ENCODE measurements at places on chromosomes 5 and 9.
A peak's percentile ranks its signal among the peaks of the same experiment; 100 is the strongest.

DNA sequence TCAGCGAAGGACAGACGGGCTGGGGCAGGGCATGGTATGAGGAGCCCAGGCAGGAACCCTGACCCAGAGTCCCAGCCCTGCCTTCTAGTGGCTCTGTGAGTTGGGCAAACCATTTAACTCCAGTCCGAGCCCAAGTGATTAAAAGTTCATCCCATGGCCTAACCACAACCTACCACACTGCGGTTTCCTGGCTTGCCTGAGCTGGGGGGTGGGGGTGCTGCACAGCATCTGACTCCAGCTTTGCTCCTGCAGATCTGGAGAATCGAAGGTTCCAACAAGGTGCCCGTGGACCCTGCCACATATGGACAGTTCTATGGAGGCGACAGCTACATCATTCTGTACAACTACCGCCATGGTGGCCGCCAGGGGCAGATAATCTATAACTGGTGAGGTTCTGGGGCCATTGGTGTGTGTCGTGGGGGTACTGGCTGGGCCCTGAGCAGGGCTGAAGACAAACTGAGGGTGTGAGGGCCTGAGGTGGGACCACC, 49.0 kb downstream of the STOM start:
- no peak for DNase-seq

DNA sequence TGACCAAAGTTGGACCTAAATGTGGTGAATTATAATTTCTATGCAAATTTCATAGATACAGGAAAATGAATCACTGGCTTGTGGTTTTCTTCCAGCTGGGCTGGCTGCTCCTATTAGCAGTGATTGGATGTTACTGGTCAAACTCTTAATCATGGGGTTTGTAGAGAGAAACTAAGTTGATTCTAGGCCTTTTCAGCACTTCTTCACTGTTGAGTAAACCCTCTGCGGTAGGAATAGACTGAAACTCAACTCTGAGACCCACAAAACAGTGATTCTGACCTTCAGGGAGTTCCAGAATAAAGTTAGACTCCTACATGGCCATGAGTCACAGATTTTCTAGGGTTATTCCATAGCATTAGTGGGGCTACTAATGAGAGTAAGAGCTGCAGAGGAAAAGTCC, 47.9 kb upstream of the FKTN start:
- DNase-seq = peak; percentile 80

- no peak for DNase-seq
Observed at GRCh38 chr9:107918749-107919148, 429.2 kb upstream of the KLF4 start.

GRCh38 chr9:135879619-135880018, 27.7 kb downstream of the CAMSAP1 start:
- DNase-seq = no peak

DNA sequence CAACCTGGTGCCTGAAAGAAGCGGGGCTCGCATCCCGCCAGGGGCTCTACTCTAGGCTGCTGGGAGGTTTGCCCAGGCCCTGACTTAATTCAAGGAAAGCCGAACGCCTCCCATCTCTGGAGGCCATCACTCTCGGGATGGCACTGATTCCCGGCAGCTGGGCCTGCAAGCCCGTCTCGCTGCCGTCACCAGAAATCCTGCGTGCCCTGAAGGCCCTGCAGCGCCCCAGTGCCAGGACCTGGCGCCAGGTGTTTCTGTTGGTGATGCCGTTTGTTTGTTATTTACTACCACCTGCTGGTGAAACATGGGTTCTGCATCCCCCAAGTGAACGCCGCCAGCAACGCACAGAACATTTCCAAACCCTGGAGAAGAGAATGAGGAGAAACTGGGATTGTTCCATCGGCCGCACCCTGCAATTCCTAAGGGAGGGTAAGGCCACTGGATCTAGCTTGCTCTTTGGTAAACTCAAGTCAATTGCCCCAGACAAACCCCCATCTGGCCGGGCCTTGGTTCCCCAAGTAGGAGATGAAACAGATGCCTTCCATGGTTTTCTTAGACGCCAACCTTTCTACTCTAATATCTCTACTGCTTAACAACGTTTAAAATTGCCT, 77.9 kb downstream of the AK8 start:
- DNase-seq = peak; percentile 69

GRCh38 chr5:179973391-179973790, 65.7 kb upstream of the TBC1D9B start:
- DNase-seq = no peak

GRCh38 chr5:145752534-145752933, 82.6 kb downstream of the PRELID2 start:
- DNase-seq = no peak

GRCh38 chr5:28344836-28345433, 1306.5 kb upstream of the CDH9 start:
- DNase-seq = peak; percentile 0

DNA sequence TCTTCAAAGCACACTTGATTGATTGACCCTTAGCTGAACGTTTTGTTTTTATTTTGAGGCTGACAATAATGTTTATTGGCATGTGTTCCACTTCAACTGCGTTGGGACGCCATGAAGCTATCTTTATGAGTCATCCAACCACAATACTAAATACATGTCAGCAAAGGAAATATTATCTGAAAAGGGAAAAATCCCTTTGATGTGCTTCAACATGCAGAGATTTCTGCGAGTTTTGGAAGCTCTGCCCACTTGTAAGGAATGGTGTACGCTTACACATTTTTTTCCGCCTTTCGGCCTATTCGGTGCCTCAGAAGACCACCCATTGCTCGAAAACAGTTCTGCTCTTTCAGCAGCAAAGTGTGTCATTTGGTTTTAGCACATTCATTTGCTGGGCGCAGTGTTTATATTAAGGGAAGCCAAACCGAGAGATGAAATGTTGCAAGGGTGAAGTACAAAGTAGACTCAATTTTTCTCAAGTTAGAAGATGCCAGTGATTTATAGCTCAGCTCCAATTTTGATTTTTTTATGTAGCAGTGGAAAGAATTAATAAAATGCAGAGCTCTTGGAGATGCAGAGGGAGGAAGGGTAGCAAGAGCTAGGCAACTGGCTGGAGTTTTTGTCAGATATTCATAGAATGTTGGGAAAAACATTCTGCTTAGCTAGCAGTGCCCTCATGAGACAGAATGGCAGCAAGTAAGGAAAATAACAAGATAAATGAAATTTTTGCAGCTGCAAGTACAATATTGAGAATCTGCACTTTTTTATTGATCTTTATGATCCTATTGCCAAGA, 68.9 kb downstream of the PRDM6 start:
- DNase-seq = peak; percentile 63

- peak; percentile 24 for DNase-seq
Observed at GRCh38 chr9:16771356-16771755, 99.1 kb downstream of the BNC2 start.

DNA sequence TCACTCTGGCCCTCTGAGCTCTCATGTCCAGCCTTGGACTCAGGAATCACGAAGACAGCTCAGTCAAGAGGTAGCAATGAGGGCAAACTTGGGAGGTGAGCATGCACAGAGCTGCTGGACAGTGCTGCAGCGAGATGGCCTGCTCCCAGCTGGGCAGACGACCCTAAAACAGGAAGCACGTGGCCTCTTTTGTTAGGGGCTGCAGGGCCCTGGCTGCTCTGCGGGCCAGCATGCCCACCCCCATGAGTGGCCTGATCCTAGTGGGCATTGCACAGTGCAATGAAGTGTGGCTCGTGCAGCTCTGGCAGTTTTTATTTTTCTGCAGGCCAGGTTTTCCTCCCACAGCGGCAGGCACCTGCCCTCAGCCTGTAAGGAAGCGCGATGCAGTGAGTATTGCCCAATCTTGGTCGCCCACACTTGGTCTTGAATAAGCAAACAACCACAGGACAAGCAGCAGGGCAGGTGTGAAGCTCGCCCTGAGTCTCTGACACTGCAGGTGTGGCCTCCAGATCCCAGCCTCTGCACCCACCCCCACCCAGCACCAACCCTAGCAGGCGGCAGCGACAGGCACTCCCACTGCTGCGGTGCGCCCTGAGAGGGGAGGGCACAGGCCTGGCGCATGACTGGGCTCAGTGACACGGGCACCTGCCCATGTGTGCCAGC, 60.8 kb downstream of the SEMA4D start:
- no peak for DNase-seq

GRCh38 chr5:79642210-79642609, 30.0 kb downstream of the TENT2 start:
- DNase-seq = peak; percentile 44

- DNase-seq = no peak
Observed at GRCh38 chr5:139278540-139279274, 14.8 kb upstream of the MATR3 start.

GRCh38 chr5:78289911-78290310, 4.6 kb downstream of the AP3B1 start:
- DNase-seq = no peak

GRCh38 chr5:154046486-154046885, 7.7 kb downstream of the MFAP3 start:
- no peak for DNase-seq

DNA sequence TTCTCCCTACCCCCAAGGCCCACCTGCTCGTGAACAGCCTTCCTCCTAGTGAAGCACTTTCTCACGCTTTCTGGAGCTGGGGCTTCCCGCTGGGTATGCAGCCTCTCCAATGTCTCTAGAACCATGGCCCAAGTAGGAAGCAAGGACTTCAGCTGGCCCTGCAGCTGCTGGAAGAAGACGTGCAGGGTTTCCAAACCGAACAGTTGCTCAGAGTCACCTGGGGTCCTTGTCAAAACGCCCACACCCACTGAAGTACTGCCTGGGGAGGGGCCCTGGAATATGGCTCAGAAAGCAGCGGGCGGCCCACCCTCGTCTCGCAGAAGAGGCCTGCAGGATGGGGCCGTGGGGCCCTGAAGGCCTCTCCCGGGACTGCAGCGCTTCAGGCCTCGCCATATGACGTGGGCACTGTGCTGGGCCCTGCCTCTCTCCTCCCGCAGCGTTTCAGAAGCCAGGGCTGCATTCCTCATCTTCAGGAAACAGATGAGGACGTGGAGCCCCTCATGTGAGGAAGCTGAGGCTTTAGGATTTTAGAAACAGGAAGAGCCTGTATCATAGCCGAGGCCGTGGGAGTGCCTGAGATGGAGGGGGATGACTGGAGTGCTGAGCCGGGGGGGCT, 116.0 kb upstream of the LMX1B start:
- DNase-seq = no peak

- no peak for DNase-seq
Observed at GRCh38 chr9:115393976-115394775, 276.2 kb upstream of the TNC start.

GRCh38 chr9:93965830-93966577, 10.8 kb upstream of the BARX1 start:
- no peak for DNase-seq

DNA sequence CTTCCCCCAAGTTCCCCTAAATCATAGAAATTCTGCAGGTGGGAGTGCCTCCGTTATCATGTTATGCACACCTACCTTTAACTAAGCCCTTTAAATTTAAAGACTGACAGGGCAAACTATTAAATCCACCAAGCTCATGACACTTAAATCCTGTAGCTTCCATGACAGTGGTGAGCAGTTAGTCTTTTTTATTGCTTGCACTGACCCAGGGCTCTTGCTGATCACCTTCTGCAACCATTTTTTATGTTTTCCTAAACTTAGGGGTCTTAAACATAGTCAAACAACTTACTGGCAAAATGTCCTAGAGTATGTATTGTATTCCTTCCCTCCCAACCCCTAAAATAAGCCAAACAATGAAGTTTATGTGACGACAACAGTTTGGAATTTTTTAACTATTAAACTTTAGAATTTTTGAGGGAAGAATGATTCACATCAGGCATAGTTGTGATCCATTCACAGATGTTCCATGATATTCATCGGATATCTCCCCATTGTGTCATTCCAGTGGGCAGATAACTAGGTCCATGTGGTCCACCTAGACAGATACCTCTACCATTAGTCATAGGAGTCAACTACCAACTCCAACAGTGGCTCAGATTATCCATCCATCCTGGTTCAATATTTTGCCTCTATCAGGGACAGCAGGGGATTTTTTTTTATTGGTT, 283.1 kb downstream of the ADAMTS6 start:
- DNase-seq = peak; percentile 97

- DNase-seq = no peak
Observed at GRCh38 chr5:93791518-93791972, 50.1 kb upstream of the POU5F2 start.

DNA sequence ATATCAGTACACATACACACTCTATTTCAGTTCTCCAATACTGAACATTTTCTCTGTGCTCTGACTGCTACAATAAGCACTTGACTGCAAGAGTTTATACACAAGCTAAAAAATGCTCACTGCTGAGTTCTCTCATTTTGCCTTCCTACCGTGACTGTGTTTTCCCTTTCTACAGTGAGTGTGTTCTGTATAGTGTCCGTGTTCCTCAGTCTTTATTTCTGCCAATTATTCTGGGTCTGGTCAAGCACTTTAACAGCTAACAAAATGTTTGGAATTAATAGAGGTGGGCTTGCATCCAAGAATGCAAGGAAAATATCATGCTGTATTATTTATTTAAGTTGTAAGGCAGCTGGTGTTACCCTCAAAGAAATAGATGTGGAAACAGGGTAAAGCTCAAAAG, 217.0 kb upstream of the NREP start:
- no peak for DNase-seq

DNA sequence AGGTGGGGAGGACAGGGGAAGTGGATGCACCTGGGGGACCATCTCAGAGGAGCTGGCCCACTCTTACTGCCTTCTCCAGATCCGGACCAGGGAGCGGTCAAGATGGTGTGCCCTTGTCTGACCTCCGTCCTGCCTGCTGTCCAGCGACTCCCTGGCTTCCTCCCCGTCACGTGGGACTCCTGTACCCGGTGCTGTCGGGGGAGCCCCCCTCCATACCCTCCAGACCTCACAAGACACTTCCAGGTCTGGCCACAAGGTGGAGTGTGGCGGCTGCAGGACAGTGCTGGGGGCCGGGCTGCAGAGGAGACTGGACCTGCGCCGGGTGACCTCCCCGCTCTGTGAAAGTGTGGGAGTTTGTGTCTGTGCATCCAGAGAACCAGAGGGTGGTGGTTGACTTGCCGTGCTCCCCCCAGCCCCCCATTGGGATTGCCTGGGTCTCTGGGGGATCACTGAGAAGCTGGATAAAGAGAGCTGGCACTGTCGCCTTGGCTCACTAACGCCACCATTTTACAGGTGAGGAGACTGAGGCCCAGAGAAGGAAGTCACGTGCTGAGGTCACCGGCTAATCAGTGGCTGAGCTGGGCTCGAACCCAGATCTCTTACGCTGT, 1.9 kb upstream of the CRB2 start:
- DNase-seq = peak; percentile 69

- DNase-seq = no peak
Observed at GRCh38 chr5:106940986-106941385, 729.8 kb downstream of the EFNA5 start.

- DNase-seq = peak; percentile 80
Observed at GRCh38 chr5:6633469-6634245, 417 bp downstream of the SRD5A1 start.

DNA sequence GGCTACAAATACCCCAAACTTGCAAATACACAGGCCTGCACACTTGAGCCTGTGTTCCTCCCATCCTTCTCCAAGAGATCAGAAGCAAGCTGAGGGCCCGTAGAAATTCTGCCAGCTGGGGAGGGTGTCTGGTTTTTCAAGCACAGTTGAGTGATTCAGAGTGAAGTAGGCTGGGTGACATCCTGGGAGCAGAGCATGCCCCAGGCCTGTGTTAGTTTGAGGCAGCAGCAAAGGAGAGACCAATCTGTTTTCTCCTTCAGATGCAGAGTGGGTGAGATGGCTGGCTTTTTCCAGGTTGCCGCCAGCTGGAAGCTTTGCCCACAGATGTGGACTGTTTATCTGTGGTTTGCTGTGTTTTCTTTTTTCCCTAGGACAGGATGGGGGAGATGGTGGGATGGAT, 63.1 kb downstream of the RCL1 start:
- peak; percentile 68 for DNase-seq

Measured in GM23248 (cell line).